Activated T-cell treated with anti-CD3 and anti-CD28 coated beads, Interleukin-2, amount 50 U/mL, for 1 hour (primary cell): ENCODE measurements at places on chromosomes 11 and 22.

GRCh38 chr11:66218846-66219620, 49.4 kb upstream of the RAB1B start:
- no peak for DNase-seq

- DNase-seq = no peak
Observed at GRCh38 chr11:108203075-108203474, 19.4 kb downstream of the NPAT start.

- DNase-seq = peak; percentile 71
Observed at GRCh38 chr11:64449381-64450167, 90.6 kb downstream of the RPS6KA4 start.

DNA sequence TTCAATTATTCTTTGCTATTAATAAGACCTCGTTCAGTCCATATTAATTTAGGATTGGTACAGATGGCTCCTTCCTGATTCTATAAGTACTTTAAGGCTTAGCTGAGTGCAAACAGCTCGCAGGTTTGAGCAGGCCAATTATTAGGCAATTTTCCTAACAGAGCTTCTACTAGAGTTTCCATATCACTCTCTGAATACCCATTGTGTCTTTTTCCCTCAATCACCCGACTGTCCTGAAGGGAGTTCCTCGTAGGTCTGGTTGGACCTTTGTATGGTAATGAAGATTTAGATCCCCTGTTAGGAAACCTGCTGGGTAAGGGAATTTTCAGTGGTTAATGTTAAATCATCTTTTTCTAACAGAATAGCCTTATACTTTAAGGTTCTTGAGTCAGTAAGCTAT, 61.1 kb downstream of the ARHGAP42 start:
- DNase-seq = no peak

DNA sequence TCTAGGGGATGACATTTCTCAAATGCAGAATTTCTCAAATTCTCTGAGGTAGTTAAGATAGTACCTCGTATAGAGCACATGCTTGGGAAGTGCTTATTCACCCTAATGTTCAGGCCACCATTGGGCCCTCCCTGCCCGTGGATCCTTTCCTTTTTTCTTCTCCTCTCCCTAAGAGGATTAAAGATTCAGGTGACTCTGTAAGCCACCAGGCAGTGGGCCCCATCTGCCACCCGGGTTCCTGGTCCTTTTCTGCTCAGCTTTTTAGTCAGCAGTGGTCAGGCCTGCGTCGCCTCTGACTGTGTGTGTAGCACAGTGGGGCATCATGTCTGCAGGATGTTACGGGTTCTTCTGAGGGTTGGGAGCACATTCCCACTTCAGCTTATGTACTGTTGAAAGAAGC, 7.2 kb downstream of the CEP164 start:
- DNase-seq = no peak

DNA sequence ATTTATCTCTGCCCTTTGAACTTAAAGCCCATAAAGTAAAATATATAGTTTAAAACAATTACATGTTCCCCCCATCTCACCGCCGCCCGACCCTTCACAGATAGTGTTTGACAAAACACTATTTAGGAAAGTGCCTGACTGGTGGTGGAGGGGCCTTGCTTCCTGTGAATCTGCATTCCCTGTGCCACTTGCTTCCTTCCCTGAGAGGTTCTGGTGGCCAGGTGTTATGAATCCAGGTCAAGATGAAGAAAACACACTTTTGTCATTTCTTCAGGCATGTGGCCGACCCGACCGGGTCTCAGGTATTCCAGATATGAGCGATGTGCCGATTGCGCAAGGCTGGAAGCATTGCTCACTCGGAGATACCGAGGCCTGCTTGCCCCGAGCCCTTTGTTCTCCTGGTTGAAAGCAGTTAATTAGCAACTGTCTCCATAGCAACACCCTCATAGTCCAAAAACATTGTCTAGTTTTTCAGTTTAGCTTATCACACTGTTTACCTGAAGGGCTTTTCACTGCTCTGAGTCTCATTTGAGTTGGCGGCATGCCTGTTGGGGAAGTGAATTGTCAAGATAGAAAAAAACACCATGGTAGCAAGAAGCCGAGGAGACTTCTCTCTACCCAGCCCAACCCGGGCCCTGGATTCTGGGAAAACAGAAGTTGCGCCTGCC, 128.3 kb downstream of the TEAD1 start:
- no peak for DNase-seq

DNA sequence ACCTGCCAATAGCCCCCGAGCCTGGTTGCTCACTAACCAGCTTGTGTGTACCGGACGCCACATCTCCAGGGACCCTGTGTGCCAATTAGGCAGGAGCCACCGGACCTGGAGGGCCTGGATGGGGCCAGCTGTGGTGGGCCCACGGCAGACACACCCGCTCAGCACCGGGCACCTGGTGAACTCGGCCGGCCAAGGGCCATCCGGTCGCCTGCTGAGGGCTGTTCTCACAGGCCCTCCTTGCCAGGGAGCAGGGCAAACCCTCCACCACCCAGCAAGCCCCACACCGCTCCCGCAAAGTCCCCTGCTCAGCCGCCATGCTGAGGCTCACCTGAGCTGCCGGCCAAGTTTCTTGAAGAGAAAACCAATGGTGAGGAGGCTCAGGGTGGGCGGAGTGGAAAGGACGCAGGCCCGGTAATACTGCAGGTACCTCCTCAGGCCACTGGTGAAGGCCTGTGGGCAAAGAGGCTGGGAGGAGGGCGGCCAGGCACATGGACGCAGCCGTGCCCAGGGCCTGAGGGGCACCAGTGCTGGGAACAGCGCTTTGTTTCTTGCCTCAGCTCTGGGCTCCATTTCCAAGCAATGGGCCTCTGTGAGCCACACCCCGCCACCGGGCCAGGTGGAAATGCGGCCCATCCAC, 17.1 kb downstream of the TUBGCP6 start:
- DNase-seq = no peak

DNA sequence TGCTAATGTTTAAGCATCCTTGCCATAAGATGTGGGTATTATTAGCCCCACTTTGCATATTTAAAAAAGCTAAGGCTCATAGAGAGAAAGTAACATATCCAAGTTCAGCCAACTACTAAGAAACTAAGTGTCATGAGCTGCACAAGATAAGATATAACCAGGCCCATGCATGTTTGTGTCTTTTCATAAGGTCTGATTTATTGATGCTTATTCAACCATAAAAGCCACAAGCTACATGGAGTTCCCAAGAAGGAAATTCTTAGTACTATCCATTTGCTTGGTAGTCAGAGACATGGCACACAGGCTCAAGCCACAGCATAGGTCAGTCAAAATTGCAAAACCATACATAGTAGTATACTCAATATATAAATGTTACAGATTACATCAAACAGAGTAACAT, 488.5 kb downstream of the SOX6 start:
- DNase-seq = no peak

GRCh38 chr11:124096364-124096763, 18.9 kb upstream of the VWA5A start:
- DNase-seq = no peak

DNA sequence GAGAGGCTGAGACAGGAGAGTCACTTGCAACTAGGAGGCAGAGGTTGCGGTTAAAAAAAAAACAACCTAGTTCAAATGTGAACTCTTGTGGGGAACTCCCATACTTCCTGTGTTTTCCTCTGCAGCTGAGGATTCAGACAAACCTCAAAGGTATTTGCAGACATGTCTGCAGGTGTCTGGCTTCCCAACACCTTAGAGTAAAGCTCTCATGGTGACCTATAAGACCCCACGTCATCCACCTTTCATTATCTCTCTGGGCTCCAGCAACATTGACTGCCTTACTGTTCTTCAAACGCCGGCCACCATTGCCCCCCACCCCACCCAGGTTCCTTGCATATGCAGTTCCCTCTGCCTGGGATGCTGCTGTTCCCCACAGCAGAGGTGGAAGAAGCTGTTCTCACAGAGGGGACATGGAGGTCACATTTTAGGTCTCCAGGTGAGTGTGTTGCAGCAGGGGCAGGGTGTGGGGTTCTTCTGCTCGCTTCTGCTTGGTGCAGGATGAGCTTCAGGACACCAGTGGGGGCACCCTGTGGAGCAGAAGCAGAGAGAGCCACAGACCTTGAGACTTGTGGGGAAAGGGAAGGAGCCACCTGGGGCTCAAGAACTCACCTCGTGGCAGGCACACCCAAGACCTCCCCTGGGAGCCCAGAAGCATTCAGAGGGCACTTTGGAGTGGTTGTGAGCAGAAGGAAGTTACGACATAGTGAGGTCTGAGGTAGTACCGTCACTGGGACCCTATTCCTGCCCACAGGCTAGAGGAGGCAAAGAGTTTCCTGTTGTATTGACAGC, 203.2 kb downstream of the CSNK2A3 start:
- peak; percentile 67 for DNase-seq

- DNase-seq = no peak
Observed at GRCh38 chr11:44954051-44954906, 3.6 kb upstream of the TP53I11 start.
